Peyer's patch (tissue), 4 donors: ENCODE measurements at places on chromosomes 2 and 18. TPM values are rescaled to one million over a fixed set of nuclear protein-coding genes. Genes with fewer than 3 reads are reported as not detected.

GRCh38 chr18:79905993-79906392 is 45.5 kb downstream of the SLC66A2 start:
- DNase-seq: no peak

GRCh38 chr2:58834404-58834803 is 593.3 kb upstream of the FANCL start:
- no peak for DNase-seq

DNA sequence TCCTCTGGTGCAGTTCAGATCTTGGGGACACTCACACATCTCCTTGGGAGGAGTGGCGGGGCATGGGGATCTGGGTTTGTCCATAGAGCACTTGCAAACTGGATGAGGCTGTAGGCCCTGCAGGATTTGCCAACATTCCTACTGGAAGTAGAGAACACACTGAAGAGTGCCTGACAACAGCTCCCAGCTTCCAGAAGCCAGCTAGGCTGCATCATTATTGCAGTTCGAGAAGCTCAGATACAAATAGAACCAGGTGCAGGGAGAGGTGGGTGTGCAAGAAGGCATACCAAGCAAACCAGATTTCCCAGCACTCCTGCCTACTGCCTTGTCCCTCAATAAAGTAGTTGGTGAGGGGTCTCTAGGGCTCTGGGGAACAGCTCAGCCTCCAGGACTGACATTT is 52.5 kb downstream of the RHOB start:
- DNase-seq: no peak

DNA sequence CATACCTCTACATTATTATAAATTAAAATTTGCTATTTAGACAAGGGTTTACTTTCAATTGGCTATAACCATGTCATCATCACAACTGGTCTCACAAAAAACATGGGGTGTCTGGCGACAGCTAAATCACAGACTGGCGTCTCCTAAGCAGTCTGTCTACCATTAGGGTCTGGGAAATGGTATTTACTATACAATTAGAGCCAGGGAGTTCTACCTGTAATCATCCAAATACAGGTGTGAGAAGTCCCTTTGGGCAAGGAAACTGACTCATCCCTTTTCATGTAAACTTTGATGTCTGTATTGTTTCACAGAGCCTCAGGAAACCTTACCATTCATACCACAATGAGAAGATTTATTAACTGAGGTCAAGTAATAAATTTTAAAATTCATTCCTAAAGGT is 126.7 kb downstream of the OLA1 start:
- DNase-seq: no peak

Gene EMILIN2
- 7.0 TPM for total RNA-seq

- no peak for DNase-seq
These were observed 9.6 kb downstream of the CALCRL start for GRCh38 chr2:187438455-187438854.

GRCh38 chr2:17252258-17252657 is 266.0 kb downstream of the RAD51AP2 start:
- DNase-seq: no peak

DNA sequence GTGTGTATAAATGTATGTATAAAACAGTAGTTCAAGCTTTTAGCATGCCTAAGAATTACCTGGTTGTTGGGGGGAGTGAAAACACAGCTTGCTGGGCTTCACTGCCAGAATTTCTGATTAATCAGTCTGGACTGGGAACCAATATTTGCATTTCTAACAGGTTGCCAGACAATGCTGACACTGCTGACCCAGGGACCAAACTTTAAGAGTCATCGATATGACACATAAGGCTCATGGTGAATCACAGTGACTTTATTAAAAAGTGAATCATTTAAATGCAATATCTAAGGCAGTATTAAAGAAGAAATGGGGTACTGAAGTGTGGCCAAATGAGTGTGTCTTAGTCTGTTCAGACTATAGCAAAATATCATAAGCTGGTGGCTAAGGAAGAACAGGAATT is 195.9 kb upstream of the DTNA start:
- no peak for DNase-seq

DNA sequence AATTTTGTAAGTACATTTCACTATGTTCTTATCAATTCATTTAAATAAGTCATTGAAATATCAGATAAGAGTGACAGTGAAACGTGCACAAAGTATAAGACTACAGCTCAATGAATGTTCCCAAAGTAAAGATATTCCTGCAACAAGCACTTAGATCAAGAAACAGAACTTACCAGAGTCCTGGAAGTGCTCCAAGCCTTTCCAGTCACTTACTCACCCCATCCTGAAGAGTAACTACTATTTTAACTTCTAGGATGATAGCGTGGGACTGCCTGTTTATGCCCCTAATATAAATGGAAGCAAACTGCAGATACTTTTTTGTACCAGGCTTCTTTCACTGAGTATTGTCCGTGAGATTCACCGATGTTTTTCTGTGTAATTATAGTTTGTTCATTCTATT is 768.9 kb downstream of the SLC4A3 start:
- no peak for DNase-seq

Gene HOXD12
- not detected for total RNA-seq
